ENCODE measurements at places on chromosomes 7 and 10. TPM values are rescaled to one million over a fixed set of nuclear protein-coding genes. Genes with fewer than 3 reads are reported as not detected.

NKX2-3 gene
- polyA plus RNA-seq, result not detected

HOXA2 gene
- polyA plus RNA-seq, result 13.9 TPM

LRRN3 gene
- polyA plus RNA-seq, result 4.3 TPM

CDC14C gene
- polyA plus RNA-seq, result 0.08 TPM

ADCY1 gene
- 3.1 TPM for polyA plus RNA-seq

IL15RA gene
- polyA plus RNA-seq, result 1.8 TPM

NRCAM gene
- polyA plus RNA-seq, result 27.3 TPM

BRI3 gene
- 86.1 TPM for polyA plus RNA-seq

LLCFC1 gene
- polyA plus RNA-seq, result 1.5 TPM

PRTFDC1 gene
- polyA plus RNA-seq, result 46.0 TPM

GPR26 gene
- polyA plus RNA-seq, result 0.07 TPM

MET gene
- 52.6 TPM for polyA plus RNA-seq

VWDE gene
- 8.7 TPM for polyA plus RNA-seq

RNF32 gene
- polyA plus RNA-seq, result 3.9 TPM

NUTM2A gene
- 3.6 TPM for polyA plus RNA-seq

HILPDA gene
- 25.5 TPM for polyA plus RNA-seq

EEPD1 gene
- polyA plus RNA-seq, result 9.1 TPM

LEP gene
- polyA plus RNA-seq, result 0.53 TPM

PTF1A gene
- not detected for polyA plus RNA-seq

PAX4 gene
- polyA plus RNA-seq, result not detected

UPK3BL1 gene
- 23.5 TPM for polyA plus RNA-seq

FAM25G gene
- 0.57 TPM for polyA plus RNA-seq

EBF3 gene
- polyA plus RNA-seq, result 2.7 TPM

CAV2 gene
- polyA plus RNA-seq, result 27.0 TPM

DRGX gene
- not detected for polyA plus RNA-seq

GPER1 gene
- 5.5 TPM for polyA plus RNA-seq

SLC4A2 gene
- polyA plus RNA-seq, result 84.4 TPM

STEAP2 gene
- polyA plus RNA-seq, result 22.7 TPM

MYO1G gene
- polyA plus RNA-seq, result 0.53 TPM

ITPRID1 gene
- not detected for polyA plus RNA-seq

IFIT5 gene
- polyA plus RNA-seq, result 16.1 TPM

HERPUD2 gene
- 45.7 TPM for polyA plus RNA-seq

TEX47 gene
- not detected for polyA plus RNA-seq

ANKRD61 gene
- polyA plus RNA-seq, result 3.4 TPM

MEOX2 gene
- polyA plus RNA-seq, result 1.6 TPM

MOGAT3 gene
- 0.90 TPM for polyA plus RNA-seq

WDR86 gene
- polyA plus RNA-seq, result 38.8 TPM

LBX1 gene
- polyA plus RNA-seq, result not detected

HABP2 gene
- 0.52 TPM for polyA plus RNA-seq

EFCAB10 gene
- polyA plus RNA-seq, result 2.2 TPM

BEND7 gene
- polyA plus RNA-seq, result 40.7 TPM

NAT16 gene
- polyA plus RNA-seq, result not detected

RBP4 gene
- polyA plus RNA-seq, result 1.00 TPM

ZNF800 gene
- 25.3 TPM for polyA plus RNA-seq

CABCOCO1 gene
- 2.8 TPM for polyA plus RNA-seq

SFTPA1 gene
- not detected for polyA plus RNA-seq

HK1 gene
- polyA plus RNA-seq, result 51.3 TPM

FAM131B gene
- 2.1 TPM for polyA plus RNA-seq

ANKRD22 gene
- 0.28 TPM for polyA plus RNA-seq

SLC16A9 gene
- 43.4 TPM for polyA plus RNA-seq

ZNF777 gene
- polyA plus RNA-seq, result 12.7 TPM

OLAH gene
- polyA plus RNA-seq, result 0.96 TPM

ITGA8 gene
- polyA plus RNA-seq, result 47.7 TPM
